Inflammatory macrophage (primary cell): ENCODE measurements at places on chromosomes 2 and 18.
A peak's percentile ranks its signal among the peaks of the same experiment; 100 is the strongest.

- DNase-seq, result no peak
Observed at GRCh38 chr2:217393585-217394032, 533.7 kb upstream of the TNP1 start.

- DNase-seq, result no peak
Observed at GRCh38 chr2:101704816-101705578, 7.5 kb downstream of the MAP4K4 start.

DNA sequence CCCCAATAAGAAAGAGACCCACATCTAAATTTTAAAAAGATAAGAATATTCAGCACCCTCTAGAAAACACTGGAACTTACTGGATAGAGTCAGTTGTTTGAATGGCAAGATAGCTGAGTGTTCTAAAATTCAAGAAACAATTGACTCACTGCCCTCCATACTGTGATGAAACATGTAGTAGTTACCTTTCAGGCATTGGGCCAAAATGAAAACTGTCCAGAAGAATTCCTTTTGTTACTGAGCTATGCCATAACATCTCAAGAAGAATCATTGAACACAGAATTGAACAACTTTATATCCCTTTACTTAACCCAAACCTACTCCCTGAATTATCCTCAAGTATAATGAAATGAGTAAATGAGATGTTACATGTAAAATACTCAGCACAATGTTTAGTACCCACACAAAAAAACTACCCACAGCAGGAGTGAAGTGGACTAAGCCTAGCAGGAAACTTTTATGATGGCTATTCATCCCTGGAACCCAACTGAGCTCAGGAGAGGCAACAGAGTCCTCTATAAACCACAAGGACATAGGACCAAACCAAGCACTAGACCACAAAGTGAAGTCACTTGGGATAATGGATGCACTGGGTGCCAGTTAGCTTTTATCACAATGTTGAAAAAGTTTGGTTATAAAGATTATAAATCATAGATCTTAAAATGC is 32.7 kb downstream of the RBM43 start:
- no peak for DNase-seq

GRCh38 chr2:224442071-224442967 is 40.4 kb upstream of the FAM124B start:
- peak; percentile 8 for DNase-seq

- DNase-seq, result no peak
Observed at GRCh38 chr2:171735991-171736710, 48.9 kb downstream of the DYNC1I2 start.

GRCh38 chr2:95362486-95362885 is 40.0 kb upstream of the FAHD2A start:
- no peak for DNase-seq

DNA sequence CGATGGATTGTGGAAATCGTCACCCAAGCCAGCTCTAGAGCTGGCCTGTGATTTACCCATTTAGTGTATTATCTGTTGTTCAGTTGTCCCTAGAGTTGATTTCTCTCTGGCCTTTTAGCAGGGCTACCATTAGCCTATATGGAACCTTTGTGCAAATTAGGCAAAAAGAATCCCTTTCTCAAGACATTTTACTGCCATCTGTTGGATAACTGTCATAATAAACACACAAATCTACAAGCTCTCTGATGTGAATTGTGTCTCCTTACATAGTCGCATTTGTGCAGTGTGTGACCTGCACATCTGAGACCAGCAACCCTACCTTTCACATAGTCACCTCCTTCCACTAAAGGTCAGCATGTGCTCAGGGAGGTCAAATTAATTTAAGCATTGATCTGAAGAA is 34.0 kb downstream of the LOXHD1 start:
- no peak for DNase-seq

DNA sequence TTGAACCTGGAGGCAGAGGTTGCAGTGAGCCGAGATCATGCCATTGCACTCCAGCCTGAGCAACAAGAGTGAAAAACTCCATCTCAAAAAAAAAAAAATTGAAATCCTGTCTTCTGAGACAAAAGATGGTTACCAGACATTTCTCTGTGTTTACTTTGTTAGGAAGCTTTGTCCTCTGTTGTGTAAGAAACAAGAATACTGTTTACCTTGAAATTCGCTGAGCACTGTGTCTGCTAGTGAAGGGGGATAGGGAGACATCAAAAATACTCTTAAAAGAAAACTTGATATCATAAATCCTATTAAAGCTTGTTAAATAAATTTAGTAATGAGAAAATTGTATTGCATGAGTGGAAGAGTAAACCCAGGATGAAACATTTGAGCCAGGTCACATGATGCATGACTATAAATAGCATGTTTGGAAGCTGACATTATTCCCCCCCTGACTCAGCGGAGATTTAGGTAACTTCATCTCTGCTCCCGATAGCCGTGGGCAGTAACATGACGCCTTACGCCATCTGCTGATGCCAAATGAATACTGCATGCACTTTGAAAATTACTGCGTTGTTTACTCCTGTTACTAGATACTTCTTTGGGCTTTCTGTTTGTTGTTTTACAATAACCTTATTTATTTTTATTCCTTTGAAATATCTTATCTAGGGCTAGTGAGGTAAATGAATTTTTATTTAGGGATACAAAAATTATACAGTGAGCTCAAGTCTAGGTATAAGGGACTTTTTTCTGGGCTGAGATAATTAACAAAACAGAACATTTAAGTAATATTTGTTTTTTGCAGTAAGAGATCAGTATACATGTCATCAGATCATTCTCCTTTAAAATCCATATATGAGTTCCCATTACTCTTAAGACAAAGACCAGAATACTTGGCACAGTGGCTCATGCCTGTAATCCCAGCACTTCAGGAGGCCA is 134.9 kb downstream of the MAP3K20 start:
- DNase-seq, result peak; percentile 83

- DNase-seq, result peak; percentile 72
Observed at GRCh38 chr2:223970343-223971128, 13.3 kb downstream of the MRPL44 start.

GRCh38 chr18:64806232-64806631 is 657.3 kb upstream of the LINC00305 start:
- no peak for DNase-seq

DNA sequence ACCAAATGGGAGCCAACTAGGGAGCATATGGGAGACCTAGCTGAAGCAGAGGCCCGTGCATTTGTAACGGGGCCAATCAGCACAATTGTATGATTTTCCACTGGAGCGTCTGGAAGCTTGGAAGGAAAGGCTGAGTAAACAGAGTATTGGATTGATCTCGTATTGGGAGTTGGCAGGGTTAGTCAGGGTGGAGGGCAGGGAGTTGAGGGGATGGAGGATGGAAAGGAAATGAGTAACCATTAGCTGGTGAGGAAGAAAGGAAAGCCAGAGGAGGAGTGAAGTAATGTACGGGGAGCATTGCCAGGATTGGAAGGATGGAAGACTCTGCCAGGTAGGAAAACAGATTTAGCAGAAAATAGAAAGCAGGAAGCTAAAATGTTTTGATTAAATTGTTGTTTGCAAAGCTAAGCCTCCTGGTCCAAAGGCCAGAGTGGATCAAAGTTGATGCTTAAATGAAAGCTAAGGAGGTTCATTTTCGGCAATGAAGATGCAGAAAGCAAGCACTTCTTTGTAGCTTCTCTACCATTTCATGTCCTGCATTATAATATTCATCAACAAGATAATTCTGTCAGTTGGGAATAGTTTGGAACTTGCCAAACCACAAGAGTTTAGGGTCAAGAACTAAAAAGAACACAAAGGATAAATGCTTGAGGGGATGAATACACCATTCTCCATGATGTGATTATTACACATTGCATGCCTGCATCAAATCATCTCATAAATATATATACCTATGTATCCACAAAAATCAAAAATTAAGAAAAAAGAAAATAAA is 75.6 kb upstream of the TTN start:
- no peak for DNase-seq

DNA sequence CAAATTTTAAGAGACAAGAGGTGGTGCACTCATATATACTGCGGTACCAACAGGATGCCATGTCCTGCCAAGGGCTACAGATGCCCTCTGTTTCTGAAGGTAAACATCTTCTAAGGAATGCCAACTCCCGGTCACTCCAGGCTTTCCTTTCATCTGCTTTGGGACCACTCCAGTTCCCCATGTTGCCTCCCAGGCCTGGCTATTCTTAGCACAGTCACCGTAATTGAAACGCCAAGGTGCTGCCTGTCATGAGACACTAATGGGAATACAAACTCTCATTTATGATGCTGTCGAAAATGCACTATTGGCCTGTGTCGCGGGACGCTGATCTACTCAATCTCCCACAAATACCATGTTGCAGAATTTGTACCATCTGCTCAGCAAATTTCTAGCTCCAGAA is 79.6 kb downstream of the KLF7 start:
- DNase-seq, result no peak

DNA sequence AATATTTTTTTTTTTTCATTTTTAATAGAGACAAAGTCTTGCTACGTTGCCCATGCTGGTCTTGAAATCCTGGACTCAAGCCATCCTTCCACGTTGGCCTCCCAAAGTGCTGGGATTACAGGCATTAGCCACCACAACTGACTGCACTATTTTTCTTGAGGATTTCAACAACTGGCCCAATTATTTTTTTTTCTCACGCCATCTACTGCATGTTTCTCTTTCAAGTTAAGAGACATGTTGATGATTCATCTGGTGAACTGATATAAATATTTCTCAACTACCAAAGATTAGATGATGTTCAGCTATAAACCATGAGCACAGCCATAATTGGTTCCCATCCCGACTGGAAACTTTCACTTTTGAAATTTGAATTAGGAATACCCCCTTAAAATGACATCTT is 688.4 kb upstream of the SYT4 start:
- no peak for DNase-seq

- DNase-seq, result no peak
Observed at GRCh38 chr18:22394428-22394827, 23.3 kb downstream of the CTAGE1 start.

GRCh38 chr18:59085126-59085794 is 54.4 kb upstream of the SEC11C start:
- no peak for DNase-seq

- DNase-seq, result no peak
Observed at GRCh38 chr2:238527565-238527964, 100.8 kb downstream of the ASB1 start.

GRCh38 chr18:52888014-52888413 is 548.0 kb downstream of the DCC start:
- no peak for DNase-seq

DNA sequence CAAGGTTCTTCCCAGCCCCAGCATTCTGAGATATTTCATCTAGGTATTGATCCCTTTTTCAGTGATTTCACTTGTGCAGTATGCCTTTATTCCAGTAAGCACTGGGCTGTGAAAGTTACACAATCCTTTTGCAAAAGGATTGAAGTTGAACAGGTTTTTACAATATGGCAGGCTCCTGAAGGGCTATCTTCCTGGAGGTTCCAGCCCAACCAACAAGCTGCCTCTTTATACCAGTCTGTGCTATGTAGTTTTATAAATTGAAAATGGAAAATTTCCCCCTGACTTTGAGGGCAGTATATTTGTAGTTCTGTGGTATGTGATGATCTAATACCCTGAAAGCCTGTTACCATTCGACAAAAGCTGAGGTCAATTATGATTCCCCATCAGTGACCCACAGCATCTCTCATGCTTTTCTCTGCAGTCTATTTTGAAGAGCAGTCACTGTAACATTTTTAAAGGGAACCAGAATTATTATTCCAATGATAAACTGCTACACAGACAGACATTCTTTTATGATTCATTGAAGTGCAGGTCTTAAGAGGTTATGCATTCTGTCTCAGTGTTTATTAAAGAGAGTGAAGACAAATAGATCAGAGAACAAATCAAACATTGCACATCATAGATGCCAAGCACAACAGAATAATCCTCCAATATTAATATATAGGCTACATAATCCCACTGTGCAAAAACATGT is 35.2 kb upstream of the STPG4 start:
- no peak for DNase-seq

GRCh38 chr2:153872311-153873051 is 759 bp downstream of the GALNT13 start:
- DNase-seq, result no peak

- no peak for DNase-seq
Observed at GRCh38 chr2:120583121-120583520, 152.5 kb upstream of the GLI2 start.

DNA sequence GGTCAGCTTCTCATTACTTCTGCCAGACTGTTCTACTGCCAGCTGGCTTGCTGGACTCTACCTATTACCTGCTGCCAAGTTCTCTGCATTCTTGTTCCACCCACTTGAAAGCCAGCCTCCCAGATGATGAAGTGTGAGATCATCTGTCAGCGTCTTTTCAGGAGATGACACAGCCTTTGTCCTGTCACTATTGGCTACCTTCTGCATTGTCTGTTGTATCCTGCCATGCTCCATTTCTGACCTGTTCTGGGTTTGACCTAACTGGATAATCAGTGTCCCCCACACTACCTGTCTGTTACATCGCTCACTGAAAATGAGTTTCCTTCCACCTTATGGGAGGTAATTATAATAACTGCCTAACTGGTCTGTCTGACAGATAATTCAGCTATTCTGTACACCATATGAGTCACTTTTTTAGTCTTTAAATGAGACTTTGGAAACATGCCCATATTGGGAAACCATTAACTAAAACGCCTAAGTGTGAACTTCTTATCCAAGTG is 520.6 kb downstream of the METTL4 start:
- no peak for DNase-seq

GRCh38 chr2:133975676-133976428 is 278.0 kb upstream of the MGAT5 start:
- no peak for DNase-seq

DNA sequence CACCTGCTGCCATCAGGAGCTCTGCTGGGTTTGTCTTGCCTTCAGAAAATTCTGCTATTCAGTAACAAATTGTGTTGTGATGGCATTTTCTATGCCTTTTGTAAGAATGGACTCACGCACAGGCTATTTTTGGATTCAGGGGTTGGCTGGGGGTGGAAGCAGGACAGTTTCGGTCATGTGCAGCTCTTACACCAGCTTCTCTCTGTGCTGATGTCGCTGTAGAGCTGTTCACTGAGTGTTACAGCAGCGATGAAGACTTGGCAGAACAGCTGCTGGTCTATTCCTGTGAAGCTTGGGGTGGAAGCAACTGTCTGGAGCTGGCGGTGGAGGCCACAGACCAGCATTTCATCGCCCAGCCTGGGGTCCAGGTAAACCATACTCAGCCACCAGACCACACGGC is 49.2 kb downstream of the TRPM8 start:
- DNase-seq, result peak; percentile 34

GRCh38 chr2:121006743-121007489 is 271.2 kb downstream of the GLI2 start:
- DNase-seq, result no peak

DNA sequence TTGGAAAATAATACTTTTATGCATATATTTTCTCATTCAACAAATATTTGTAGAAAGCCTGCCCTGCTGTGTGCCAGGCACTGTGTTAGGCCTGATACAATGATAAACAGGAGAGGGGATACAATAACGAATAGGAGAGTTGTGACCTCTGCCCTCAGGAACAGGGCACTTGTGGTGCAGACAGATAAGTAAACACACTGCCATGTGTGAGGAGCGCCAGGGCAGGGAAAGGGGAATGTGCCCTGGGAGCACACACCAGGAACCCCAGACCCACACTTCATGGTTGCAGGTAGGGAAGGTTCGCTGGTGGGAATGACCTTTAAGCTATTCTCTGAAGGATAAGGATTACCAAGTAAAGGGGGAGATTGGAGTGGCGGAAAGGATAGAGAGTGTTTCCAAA is 42.2 kb upstream of the DSC1 start:
- no peak for DNase-seq

GRCh38 chr2:131122496-131122895 is 17.4 kb downstream of the PLEKHB2 start:
- no peak for DNase-seq

- no peak for DNase-seq
Observed at GRCh38 chr2:226274143-226274542, 525.5 kb downstream of the IRS1 start.
